Stimulated activated CD4-positive, alpha-beta T cell treated with anti-CD3 and anti-CD28 coated beads, Interleukin-4, amount 100 ng/mL, for 4 hours (primary cell): ENCODE measurements at places on chromosomes 13 and 19.

- no peak for DNase-seq
Measured at GRCh38 chr13:94829837-94830365, 117.6 kb upstream of the SOX21 start.

- no peak for DNase-seq
Measured at GRCh38 chr13:95833126-95833525, 156.2 kb downstream of the DNAJC3 start.

GRCh38 chr13:46982856-46983582 is 86.2 kb upstream of the HTR2A start:
- DNase-seq = no peak

DNA sequence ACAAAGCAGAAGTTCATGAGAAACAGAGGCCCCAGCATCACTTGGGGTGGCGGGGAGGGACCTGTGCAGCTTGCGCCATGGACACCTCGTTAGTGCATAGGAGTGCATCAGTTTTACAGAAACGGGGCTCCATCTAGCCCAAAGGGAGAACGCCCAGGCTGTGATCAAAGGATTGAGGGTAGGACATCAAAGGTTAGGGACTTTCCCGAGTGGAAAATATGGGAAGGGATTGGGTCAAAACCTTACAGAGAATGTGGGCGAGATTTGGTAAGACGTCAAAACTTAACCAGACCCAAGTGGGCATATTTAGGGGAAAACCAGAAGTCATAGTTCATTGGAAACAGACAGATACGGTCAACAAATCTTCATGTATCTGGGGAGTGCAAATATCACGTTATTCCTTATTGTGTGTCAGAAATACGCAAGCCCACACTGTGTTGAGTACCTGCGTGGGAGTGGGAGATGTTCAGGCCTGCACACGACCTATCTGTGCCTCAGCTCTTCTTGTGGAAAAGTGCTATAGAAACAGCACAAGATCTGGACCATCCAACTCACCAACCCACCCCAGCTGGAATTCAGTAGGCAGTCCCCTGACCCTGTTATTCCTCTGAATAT is 9.4 kb upstream of the GRAMD1A start:
- no peak for DNase-seq

GRCh38 chr13:68170961-68171360 is 940.8 kb upstream of the PCDH9 start:
- no peak for DNase-seq

DNA sequence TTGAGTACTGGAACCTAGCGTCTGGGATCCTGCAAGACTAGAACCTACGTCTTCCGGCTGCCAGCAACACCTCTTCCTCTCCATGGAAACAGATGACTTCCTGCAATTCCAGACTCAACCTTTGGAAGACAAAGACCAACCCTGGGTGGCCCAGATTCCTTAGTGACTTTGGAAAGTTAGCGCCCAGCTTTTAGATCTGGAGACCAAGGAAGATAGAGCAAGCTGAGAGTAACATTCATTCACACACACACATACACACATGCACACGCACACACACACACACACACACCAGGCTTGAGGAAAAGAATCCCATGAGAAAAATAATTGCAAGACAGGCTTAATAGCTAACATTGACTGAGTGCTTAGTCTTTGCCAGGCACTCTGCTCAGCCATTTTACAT is 788.9 kb downstream of the UQCRFS1 start:
- no peak for DNase-seq

- no peak for DNase-seq
Measured at GRCh38 chr19:29090783-29091526, 122.0 kb downstream of the UQCRFS1 start.

DNA sequence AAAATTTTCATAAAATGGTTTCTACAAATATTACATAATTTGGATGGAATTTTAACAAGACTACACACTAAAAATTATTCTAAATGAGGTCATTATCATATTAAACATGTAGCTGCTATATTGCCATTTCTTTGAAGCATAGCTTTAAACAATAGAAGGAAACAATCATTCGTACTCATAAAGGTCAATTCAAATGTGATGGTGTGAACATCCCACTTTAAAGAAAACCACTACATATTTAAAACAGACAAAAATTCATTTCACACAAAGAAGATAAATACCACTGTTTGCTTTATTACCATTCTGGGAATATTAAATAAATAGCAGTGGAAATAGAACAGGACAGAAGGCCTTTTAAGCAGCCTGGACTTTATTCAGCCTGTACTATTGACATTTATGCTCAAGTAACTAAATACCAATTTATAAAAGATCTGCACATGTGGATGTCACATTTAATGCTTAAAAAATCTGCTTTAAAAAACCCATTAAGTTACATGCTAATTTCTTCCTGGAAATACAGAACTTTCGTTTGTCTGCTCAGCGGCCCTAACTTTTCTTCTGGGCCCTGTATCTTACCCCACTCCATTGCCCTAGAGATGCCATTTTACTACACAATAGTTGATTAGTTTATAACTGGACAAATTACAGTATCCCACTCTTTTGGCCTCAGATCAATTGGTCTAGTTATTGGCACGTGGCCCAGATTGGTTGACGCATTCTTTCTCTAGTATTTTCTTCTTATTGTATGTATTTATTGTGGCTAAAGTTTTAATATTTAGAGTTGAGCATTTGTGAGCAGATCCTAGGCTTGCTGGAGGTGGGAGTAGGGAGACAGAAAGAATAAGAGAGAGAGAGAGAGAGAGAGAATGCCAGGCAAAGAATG is 215.1 kb upstream of the SPRY2 start:
- DNase-seq = no peak

DNA sequence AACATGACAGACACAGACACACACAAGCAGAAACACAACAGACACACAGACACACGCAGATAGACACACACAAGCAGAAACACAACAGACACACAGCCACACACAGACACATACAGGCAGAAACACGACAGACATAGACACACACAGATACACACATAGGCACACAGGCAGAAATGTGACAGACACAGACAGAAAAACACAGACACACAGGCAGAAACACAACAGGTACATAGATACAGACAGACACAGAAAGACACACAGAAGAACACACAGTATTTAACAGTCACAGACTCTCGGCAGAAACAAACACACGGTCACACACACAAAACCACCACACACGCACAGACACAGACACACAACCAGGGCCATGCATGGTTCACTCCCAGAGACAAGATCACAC is 905 bp downstream of the TBXA2R start:
- DNase-seq = no peak

DNA sequence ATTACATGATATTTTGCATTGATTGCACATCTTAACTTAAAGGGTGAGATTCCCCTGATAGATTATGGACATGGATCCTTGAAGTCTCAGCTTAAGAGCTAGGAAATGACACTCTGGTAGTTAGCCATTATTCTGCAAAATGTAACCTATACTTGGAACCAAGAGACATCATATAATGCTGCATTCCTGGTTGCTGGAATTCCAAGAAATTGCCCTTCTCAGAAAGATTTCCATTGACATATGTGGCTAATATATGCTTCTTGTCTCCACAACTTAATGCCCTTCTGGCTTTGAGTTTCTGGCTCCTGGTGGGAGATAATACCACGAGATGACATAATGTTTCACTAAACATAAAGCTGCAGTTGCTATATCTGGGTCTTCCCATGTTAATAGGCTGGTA is 204.4 kb upstream of the TRPC4 start:
- no peak for DNase-seq

- no peak for DNase-seq
Measured at GRCh38 chr19:33317517-33317916, 15.2 kb upstream of the CEBPA start.

GRCh38 chr19:1851654-1852580 is 3.6 kb upstream of the REXO1 start:
- peak; percentile 82 for DNase-seq

GRCh38 chr13:77537289-77537919 is 1.9 kb downstream of the SCEL start:
- no peak for DNase-seq

GRCh38 chr13:101846701-101847100 is 394.2 kb downstream of the ITGBL1 start:
- no peak for DNase-seq

- DNase-seq = no peak
Measured at GRCh38 chr19:52722062-52723003, 12.5 kb downstream of the ZNF611 start.

DNA sequence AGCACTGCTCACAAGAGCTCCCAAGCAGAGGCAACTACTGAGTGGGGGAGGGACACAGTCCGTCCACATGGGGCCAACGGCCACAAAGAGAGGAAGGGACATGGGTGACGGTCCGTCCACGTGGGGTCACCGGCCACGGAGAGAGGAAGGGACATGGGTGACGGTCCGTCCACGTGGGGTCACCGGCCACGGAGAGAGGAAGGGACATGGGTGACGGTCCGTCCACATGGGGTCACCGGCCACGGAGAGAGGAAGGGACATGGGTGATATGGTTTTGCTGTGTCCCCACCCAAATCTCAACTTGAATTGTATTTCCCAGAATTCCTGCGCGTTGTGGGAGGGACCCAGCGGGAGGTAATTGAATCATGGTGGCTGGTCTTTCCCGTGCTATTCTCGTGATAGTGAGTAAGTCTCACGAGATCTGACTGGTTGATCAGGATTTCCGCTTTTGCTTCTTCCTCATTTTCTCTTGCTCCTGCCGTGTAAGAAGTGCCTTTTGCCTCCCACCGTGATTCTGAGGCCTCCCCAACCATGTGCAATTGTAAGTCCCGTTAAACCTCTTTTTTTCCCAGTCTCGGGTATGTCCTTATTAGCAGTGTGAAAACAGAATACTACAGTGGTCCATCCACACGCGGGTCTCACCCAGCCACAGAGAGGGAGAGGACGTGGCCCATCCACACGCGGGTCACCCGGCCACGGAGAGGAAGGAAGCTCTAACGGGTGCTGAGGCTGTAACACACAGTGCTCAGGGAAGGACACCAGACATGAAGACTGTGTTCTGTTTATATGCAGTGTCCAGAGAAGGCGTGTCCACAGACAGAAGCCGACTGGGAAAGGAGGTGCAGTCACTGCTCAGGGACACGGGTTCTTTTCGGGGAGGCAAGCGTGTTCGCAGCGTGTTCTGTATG is 48.5 kb downstream of the GAS6 start:
- DNase-seq = no peak

DNA sequence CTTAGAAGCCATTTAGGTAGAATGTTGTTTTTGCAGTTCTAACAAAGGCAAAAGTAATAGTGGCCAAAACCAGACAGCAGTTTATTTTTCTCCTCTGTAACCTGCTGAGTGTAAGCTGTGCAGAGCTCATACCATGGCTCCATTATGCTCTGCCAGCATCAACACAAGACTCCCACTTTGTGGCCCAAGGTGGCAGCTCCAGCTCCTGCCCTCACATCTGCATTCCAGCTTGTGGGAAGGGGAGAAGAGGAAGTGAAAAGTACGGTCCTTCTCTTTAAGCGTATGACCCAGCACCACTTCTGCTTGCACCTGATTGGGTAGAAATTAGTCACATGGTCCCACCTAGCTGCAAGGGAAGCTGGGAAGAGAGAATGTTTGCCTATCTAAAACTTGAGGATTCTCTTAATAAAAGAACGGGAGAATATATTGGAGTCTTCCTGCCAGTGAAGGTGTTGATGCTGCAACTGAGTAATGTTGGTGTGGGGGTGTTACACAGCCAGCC is 19.2 kb downstream of the ADGRE1 start:
- DNase-seq = no peak

DNA sequence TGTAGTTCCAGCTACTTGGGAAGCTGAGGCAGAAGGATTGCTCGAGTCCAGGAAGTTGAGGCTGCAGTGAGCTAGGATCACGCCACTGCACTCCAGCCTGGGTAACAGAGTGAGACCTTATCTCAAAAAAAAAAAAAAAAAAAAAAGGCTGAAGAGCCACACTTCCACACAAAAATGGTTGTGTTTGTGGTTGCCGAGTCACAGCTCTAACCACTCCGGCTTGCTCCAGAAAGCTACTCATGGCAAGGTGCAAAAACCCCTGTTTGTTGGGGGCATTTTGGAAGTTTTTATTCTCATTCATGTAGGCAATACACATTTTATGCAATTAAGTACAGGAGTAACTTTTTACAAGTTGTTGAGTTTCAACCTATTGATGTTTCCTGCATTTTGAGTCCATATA is 93.5 kb downstream of the INSR start:
- DNase-seq = no peak

- no peak for DNase-seq
Measured at GRCh38 chr13:29523199-29523961, 72.1 kb downstream of the SLC7A1 start.

GRCh38 chr13:98427331-98427995 is 149.4 kb downstream of the STK24 start:
- DNase-seq = no peak

- DNase-seq = no peak
Measured at GRCh38 chr19:1097810-1098176, 2.6 kb upstream of the POLR2E start.

GRCh38 chr13:35690581-35691207 is 214.2 kb upstream of the MAB21L1 start:
- no peak for DNase-seq

DNA sequence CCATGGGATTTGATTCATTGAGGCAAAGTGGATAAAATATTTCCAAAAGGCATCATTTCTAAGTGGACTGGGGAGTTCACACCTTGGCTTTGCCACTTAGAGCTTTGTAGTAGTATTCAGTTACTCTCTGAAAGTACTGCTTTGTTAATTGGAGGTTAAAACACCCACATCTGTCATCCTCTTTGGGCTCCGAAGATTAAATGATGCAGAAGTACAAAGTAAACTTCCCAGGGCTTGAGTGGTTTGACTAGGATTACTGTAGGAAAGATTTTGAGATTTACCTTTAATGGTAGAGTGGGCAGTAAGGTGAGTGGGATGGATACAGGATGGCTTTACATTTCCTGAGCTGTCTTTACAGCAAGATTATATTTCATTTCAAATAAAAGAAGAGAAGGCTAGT is 42.4 kb downstream of the WASF3 start:
- no peak for DNase-seq
